ENCODE measurements at places on chromosomes 5 and 9.

DNA sequence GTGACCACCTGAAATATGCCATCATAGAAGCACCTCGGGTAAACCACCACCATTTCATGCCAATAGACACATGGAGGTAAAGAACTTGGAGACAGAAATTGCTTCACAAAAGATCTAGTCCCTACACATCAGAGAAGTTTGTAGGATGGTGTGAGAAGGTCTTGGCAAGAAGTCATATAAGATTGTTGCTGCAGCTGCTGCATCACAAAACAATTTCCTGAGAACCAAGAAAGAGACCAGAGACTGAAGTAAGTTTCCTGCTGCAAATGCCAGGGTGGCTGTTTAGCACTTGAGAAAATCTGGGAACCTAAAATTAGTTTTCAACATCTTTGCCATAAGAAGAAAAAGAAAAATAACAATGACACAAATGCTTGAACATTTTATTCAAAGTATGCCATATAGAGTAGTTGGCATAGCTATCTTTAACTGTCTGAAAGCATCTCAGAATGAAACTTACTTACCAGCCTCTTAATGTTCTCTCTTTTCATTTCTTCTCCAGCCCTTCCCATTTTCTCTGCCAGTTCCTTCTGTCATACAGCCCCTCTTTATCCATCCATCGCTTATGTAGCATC is 114.3 kb downstream of the KCTD16 start:
- no peak for DNase-seq

DNA sequence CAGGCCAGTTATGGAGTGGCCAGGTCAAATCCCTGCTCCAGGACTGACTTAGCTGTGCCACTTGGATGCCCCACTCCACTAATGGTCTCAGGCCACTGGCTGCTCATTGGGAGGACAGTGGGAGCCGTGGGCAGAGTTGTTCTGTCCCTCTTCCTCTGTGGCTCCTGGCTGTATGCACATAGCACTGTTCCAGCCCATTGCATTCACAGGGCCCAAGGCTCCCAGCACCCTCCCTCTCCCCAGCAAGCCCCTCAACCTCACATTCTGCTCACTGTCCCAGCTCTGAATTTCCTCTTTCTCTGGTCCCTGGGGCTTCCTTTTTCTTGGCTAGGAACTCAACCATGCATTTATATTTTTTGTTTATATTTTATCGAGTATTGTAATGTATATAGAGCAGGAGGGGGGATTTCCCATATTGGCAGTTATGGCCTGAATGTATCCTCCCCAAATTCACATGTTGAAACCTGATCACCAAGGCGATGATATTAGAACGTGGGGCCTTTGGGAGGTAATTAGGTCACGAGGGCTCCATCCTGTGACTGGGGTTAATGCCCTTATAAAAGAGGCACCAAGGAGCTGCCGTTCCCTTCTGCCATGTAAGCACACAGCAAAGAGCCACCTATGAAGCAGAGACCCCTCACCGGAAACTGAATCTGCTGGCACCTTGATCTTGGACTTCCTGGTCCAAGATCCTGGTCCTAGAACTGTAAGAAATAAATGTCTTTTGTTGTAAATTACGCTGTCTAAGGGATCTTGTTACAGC is 17.0 kb upstream of the MVB12B start:
- DNase-seq = no peak

DNA sequence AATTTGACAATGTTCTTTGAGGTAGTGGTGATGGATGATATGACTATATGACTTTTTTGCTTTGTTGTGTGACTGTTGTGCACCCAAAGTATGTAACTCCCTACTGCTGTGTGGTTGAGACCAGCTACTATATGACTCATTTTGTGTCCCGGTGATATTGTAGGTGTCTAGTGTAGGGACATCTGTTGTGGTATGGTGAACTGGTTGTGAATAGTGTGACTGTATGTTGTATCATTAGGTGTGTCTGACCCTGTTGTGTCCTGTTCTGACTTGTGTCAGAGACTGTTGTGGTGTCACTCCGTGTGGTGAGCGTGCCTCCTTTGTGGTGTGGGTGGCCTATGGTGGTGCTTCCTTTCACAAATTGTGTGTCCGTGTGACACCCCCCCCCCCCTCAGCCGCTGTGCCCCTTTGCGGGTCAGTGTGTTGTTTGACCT is 11.2 kb upstream of the CXXC5 start:
- DNase-seq = no peak

DNA sequence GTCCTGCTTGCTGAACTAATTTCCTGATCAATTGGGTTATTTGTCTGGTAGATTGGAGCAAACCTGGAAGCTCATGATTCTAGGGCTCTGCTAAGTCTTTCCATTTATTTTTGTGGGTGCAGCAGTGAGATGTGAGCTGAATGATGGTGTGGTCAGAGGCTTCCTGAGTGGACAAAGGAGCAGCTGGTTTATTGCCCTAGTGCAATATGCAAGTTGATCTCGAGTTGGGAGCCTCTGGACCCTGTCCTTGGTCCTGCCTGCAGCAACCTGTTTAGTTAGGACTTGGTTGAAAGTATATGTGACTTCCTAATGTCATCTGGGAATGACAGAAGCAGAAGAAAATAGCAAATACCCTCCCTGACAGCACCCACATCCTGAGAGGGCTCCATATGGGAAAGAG is 4.2 kb upstream of the UNC5A start:
- DNase-seq = no peak

DNA sequence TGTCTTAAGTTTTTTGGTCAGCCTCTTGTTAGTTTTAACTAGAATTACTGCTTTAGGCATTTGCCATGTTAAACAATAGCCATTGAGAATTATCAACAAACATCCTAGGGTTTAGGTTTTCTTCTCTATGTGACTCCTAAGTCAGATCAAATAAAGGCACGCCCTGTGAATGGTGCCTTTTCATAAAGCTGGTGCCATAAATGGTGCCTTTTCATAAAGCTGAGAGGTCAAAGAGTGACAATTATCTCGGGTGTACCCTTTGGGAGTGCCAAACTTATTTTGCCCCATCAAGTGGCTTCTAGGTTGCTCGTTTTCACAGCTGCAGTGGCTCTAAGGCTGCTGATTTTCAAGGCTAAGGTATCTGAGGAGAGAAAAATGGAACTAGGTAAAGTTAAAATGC is 391.6 kb downstream of the DMRTA1 start:
- DNase-seq = no peak

DNA sequence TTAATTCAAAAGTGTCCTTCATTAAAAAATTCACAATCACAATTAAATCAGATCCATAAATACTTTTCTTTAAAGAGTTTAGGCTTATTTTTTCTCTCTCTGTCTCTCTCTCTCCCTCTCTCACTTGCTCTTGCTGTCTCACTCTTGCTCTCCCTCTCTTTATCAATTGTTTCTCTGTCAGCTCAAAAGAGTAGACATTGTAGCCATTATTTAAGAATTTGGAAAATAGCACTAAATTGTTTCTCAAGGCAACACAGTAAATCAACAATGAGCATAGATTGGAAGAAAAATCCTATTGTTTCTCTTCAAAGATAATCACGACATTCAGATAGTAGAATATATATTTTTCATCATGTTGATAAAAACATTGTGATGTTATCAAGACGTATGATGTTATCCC is 1114.0 kb downstream of the PTPRD start:
- no peak for DNase-seq

- DNase-seq = no peak
These were observed 83.1 kb downstream of the JMY start for GRCh38 chr5:79318935-79319614.

DNA sequence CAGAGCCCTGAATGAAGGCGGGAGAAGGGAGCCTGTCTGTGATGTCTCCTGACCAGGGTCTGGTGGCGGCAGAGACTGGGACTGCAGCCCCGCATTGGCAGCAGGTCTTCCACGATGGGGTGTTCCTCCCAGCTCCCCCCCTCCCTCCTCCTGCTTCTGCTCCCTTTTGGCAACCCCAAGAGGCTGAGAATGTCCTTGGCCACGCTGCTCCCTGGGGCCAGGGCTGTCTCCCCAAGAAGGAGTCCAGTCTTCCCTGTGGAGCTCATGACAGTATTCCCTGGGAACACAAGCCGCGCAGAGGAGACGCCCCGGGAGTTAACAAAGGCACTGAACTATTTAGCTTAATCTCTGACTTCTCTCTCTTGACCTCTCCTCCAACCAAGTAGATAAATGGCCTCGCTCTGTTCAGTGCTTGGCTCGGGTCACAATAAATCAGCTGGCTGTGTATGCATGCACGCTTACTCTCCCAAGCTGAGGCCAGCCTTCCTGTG is 84.0 kb upstream of the NEURL1B start:
- no peak for DNase-seq

DNA sequence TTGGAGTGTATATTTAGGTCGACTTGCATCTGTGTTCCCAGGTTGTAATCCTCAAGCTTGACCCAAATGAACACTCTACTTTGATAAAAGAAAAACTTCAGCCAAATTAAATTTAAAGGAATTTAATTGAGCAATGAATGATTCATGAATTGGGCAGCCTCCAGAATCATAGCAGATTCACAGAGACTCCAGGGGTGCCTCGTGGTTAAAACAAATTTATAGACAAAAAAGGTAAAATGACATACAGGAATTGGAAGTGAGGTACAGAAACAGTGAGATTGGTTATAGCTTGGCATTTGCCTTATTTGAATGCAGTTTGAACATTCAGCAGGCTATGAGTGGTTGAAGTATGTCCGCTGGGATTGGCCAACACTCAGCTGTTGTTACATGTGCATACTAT is 21.6 kb upstream of the SPATA31D4 start:
- no peak for DNase-seq

DNA sequence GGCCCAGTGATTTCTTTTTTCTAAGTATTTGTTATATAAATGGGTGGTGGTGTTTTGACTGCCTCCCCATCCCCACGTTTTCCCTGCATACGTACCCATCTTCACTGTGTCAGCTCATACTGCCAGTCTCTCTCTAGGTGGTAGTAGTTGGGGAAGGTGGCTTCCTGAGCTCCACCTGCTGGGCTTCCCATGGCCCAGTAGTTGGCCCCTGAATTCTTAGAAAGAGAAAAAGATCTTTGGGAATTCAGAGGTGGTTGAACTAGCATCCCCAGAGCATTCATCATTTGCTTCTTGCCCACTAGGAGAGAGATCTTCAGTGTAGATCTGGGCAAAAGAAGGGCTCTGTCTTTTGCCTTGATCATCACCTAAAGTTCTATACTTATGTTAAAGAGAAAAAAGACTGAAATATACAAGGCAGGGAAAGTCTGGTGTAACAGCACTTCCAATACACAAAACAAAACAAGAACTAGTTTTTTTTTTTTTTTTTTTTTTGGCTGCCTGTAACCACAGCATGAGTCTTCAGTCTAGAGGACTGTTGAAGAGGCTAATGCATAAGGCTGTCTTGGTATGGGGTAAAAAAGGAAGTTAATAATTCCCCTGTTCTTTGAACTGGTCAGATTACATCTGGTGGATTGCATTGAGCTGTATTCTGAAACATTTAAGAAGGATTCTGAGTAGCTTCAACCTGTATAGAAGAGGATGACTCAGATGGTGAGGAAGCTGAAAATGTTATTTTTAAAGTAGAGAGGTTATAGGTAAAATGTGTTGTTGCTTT is 128.7 kb downstream of the ATG10 start:
- DNase-seq = no peak

DNA sequence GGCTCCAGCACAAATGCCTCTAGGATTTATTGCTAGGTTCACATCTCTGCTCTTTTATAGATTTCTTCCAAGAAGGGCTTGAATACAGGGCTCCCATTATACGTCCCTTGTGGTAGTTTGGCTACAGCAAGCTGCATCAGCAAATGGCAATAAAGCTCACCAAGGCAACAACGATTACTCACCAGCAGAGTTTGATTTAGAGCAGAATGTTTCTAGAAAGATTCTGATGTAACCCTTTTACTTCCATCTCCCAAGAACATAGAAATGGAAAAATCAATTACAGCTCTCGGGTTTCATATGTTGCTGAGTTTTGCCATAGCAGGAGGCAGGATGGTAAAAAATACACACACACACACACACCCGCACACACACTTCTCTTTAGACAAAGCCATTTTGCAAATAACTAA is 124.2 kb upstream of the TNPO1 start:
- no peak for DNase-seq

DNA sequence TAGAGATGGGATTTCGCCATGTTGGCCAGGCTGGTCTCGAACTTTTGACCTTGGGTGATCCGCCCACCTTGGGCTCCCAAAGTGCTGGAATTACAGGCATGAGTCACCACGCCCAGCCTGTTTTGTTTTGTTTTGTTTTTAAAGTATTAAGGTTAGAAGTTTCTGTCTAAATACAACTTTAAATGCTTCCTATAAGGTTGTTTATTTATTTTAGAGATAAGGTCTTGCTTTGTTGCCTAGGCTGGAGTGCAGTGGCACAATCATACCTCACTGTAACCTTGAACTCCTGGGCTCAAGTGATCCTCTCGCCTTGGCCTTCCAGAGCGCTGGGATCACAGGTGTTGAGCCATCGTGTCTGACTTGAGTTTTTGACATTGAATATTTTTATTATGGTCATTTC is 11.4 kb downstream of the MRRF start:
- DNase-seq = no peak

DNA sequence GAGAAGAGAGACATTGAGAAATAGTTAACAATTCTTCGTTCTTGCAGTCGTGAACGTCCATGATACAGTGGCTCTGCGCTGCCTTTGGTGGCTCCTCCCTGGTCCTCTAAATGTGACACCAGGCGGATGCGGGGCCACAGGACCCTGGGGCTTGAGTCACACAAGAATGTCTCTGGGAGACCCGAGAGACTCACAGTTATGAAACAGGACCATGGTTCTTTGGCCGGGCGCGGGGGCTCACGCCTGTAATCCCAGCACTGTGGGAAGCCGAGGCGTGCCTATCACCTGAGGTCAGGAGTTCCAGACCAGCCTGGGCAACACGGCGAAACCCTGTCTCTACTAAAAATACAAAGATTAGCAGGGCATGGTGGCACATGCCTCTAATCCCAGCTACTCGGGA is 767 bp upstream of the ZDHHC11 start:
- DNase-seq = no peak

DNA sequence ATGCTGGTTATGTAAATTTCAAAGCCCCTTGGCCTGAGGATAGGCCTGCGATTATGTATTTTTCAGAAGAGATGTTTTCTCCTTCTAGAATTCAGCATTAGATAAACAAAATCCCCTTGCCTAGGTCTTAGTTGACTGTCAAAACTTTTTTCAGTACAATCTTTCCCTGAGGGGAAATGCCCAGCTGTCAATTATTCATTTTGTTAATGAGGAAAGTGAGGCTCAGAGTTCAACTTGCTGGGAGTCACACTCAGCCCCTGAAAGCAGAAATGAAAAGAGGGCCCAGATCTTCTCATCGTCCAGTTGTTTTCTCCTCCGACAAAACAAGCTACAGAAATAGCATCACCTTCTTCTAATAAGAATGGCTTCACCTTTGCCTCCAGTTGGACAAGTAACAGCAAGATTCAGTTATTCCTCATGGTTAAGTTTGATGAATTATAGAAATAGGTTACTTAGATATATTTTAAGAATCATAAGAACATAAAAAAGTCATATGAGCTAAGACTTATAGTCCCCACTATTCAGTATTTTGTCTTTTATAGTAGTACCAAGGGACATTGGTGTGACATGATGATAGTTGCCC is 627.1 kb upstream of the WWC1 start:
- no peak for DNase-seq

- no peak for DNase-seq
These were observed 8.5 kb downstream of the GAS1 start for GRCh38 chr9:86938780-86939179.
